ENCODE measurements at places on chromosomes 12 and 14.

DNA sequence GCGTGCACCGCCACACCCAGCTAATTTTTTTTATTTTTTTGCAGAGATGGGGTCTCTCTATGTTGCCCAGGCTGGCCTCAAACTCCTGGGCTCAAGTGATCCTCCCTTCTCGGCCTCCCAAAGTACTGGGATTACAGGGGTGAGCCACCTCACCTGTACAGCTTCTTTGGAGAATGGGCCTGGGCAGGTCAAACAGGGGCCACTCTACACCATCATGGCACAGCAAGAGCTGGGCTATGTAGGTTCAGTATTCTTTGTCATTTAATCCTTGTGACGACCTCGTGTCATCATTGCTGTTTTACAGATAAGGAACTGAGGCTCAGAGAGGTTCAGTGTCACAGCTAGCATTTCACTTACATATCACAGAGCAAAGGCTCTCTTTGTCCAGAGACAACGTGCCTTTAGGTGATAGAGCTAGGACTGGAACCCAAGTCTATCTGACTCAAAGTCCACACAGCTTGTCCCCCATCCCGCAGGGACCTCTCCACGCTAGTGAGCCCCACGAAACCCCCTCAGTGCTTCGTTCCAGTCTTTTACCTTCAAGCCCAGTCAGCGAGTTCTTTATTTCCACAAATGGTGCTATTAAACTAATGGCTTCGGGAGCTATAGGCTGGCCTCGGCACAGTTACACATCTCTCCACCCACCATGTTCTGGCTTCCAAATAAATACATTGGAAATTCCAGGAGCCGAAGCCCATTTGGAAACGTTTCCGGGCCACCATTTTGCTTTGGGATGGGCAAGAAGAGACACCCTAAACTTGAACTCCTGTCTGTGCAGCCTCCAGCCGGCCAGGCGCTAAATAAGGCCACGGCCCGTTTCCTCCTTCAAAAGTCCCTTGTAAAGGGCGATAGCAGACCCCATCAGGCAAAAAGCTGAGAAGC lies 660 bp upstream of the MAP1LC3B2 start:
- DNase-seq, result no peak

- no peak for DNase-seq
These were observed 215.9 kb downstream of the CACNA1C start for GRCh38 chr12:2268471-2269286.

DNA sequence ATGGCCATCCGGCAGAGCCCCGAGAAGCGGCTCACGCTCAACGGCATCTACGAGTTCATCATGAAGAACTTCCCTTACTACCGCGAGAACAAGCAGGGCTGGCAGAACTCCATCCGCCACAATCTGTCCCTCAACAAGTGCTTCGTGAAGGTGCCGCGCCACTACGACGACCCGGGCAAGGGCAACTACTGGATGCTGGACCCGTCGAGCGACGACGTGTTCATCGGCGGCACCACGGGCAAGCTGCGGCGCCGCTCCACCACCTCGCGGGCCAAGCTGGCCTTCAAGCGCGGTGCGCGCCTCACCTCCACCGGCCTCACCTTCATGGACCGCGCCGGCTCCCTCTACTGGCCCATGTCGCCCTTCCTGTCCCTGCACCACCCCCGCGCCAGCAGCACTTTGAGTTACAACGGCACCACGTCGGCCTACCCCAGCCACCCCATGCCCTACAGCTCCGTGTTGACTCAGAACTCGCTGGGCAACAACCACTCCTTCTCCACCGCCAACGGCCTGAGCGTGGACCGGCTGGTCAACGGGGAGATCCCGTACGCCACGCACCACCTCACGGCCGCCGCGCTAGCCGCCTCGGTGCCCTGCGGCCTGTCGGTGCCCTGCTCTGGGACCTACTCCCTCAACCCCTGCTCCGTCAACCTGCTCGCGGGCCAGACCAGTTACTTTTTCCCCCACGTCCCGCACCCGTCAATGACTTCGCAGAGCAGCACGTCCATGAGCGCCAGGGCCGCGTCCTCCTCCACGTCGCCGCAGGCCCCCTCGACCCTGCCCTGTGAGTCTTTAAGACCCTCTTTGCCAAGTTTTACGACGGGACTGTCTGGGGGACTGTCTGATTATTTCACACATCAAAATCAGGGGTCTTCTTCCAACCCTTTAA lies 1.5 kb downstream of the FOXG1 start:
- DNase-seq, result no peak

GRCh38 chr14:101125719-101126651 lies 222.5 kb upstream of the RTL1 start:
- DNase-seq, result no peak

GRCh38 chr12:25829192-25829591 lies 129.3 kb upstream of the RASSF8 start:
- no peak for DNase-seq

- DNase-seq, result no peak
These were observed 33.0 kb upstream of the SLC5A8 start for GRCh38 chr12:101243074-101243473.

- DNase-seq, result no peak
These were observed 51.9 kb upstream of the NUDT4 start for GRCh38 chr12:93325855-93326254.

GRCh38 chr14:71905031-71905430 lies 27.2 kb upstream of the RGS6 start:
- no peak for DNase-seq

DNA sequence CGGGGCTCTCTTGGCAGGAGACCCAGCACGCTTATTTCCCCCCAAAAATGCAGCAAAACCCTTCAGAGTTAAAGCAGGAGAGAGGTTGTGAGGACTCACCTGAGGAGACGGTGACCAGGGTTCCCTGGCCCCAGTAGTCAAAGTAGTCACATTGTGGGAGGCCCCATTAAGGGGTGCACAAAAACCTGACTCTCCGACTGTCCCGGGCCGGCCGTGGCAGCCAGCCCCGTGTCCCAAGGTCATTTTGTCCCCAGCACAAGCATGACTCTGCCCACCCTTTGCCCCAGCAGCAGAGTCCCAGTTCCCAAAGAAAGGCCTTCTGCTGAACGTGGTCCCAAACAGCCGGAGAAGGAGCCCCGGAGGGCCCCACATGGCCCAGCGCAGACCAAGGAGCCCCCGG lies 337.7 kb downstream of the TMEM121 start:
- DNase-seq, result no peak

GRCh38 chr14:44901696-44902095 lies 60.1 kb downstream of the KLHL28 start:
- DNase-seq, result no peak

DNA sequence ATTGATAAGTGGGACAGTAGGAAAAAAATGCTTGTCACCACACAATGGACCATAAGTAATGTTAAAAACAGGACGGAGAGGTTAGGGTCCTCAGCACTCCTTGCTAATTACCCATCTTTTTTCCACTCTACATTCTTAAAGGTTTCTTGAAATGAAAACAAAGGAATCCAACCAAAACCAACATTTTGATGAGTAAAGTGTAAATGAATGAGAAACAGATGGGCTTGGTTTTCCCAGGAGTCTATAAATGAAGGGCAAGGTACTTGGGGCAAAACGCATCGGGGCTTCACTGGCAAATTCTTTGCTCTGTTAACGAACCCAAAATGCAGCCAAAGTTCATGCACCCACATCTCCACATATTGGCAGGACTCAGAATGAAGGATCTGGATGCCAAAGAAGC lies 129.2 kb upstream of the BMP4 start:
- DNase-seq, result no peak

DNA sequence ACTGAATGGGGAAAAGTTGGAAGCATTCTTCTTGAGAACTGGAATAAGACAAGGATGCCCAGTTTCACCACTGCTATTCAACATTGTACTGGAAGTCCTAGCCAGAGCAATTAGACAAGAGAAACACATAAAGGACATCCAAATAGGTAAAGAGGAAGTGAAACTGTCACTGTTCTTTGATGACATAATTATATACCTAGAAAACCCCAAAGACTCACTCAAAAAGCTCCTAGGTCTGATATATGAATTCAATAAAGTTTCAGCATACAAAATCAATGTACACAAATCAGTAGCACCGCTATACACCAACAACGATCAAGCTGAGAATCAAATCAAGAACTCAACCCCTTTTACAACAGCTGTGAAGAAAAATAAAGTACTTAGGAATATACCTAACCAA lies 157.3 kb upstream of the DDHD1 start:
- DNase-seq, result no peak

GRCh38 chr12:51809193-51809592 lies 39.3 kb downstream of the FIGNL2 start:
- no peak for DNase-seq

GRCh38 chr12:103882861-103883596 lies 42.0 kb upstream of the NT5DC3 start:
- DNase-seq, result no peak

DNA sequence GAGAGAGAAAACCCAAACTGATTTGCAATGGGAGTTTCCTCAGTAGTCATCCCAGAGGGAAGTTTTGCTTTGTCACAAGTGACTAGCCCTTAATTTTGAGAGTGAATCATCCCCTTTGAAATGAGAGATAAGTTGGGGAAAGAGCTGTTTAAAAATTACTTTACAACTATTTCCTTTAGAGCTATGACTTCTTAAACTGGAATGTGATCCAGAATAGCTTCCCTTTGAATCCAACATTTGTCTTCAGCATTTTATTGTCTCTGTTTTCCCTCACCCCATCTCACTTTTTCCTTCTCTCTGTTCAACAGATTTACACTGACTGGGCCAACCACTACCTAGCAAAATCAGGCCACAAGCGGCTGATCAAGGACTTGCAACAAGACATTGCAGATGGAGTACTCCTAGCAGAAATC lies 109.3 kb downstream of the NAV3 start:
- DNase-seq, result no peak

DNA sequence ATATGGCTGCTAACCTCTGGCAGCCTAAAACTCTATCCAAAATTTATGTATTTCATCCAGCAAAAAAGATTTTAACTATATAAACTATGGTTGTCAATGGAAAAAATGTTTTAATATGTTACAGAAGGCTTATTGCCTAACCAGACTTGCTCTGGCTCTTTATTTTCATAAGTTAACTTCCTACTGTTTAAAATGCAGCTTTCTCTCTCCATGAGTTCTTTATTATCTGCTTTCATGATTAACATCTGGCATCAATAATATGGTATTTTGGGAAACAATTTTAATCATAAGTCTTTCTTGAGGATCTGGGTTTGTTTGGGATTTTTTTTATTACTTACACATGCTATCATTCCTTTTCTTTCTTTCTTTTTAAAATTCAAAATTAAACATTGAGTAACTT lies 20.5 kb downstream of the KERA start:
- no peak for DNase-seq

DNA sequence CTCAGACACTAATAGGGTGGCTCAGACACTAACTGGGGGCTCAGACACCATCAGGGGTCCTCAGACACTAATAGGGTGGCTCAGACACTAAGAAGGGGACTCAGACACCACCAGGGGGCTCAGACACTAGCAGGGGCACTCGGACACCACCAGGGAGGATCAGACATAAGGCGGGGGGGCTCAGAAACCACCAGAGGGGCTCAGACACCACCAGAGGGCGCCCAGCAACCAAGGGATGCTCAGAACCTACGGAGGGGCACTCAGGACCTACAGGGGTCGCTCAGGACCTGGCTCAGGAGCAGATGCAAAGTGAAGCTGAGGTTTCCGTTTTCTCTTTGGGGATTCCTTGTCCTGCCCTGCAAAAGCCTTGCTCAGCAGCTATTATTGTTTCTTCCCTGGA lies 448.5 kb downstream of the TMEM121 start:
- no peak for DNase-seq

DNA sequence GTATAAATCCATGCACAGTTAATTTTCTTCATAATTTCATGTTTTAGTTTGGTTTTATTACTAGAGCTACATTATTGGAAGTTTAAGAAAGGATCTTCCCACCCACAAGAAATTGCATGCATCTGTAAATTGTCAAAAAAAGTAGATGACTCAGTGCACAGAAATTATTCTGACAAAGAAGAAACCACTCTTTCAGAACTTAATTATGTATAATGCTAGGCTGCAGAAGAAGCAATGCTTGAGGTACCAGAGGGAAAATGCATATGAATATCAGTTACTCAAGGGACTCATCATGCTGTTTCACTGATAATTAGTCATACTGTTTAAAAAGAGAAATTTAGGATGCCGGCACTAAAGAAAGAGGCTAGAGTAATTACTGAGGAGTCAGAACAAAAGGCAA lies 147.0 kb downstream of the SLC16A7 start:
- DNase-seq, result no peak

- no peak for DNase-seq
These were observed 10.2 kb upstream of the LTA4H start for GRCh38 chr12:96045566-96045965.

- no peak for DNase-seq
These were observed 2.1 kb downstream of the GLTP start for GRCh38 chr12:109878247-109878625.

DNA sequence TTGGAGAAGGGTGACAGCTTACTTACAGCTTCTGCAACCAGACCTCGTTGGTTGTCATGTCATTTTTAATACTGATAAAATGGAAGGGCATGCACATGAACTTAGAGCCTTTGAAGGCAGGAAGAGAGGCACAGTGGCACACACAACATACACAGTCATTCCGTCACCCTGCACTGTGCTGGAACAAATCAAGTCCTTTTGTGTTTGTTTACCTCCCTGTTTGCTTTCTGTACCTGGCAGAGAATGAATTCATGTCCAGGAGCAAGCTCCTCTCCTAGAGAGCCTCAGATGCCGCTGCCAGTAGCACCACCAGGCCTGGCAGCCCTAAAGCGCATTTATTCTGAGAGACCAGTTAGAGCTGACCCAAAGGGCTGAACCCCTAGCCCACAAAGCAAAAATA lies 460.3 kb downstream of the EGLN3 start:
- no peak for DNase-seq

DNA sequence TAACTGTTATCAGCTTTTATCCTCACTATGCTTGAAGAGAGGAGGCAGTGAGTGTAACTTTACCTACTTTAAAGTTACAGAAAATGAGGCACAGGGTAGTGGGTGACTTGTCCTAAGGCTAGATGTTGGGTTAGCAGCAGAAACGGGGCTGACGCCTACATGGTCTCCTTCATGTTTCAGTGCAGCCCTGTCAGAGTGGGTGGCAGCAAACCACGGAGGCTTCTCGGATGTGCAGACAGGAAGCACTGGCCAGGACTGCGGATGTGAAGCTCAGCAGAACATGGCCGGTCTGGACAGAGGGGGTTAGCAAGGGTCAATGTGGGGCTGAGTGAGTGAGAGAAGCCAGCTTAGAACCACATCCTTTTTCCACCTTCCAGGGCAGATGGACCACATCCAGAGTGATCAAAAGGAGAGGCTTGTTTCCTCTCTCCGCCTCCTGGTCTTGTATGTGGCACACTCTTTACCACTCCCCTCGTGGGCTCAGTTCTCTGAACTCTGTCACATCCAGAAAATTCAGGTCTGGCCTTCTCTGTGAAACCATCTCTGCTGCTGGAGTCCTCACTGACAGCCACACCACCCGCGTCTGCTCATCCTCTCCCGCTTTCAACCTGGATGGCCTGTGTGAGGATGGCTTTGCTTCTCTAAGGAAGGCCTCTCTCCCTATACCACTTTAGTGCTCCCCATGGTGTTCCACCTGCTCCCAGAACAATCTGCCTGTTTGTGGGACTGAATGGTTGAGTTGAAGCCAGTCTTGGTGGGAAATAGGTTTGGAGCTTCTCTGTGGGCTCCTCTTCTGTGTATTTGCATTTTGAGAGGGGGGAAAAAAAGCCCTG lies 14.1 kb downstream of the SUSD6 start:
- no peak for DNase-seq

All from NCI-H2171 (cell line).